CD4-positive, alpha-beta T cell treated with Interleukin-17A for 1 hour (primary cell): ENCODE measurements at places on chromosomes 1 and 21.

- no peak for DNase-seq
Measured at GRCh38 chr1:113684153-113684541, 75.1 kb downstream of the PHTF1 start.

DNA sequence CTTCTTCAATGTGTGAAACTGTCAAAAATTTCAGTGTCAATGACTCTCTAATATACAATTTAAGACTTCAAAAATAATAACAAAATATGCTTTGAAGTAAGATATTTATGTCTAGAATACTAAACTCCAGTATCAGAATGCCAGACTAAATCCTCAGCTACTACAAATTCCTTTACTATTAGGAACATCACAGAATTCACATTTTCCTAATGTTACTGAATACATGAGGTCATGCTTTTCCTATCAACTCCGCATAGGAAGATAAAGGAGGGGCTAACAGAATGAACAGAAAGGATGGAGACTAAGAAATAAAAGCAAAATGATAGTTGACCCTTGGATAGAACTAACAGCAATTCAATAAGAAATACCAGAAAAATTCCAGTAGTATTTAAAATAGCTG lies 292.7 kb downstream of the SDCCAG8 start:
- no peak for DNase-seq

- no peak for DNase-seq
Measured at GRCh38 chr21:36873513-36873912, 93.0 kb downstream of the HLCS start.

GRCh38 chr21:41770901-41771624 lies 4.2 kb upstream of the RIPK4 start:
- no peak for DNase-seq

GRCh38 chr1:228100822-228101613 lies 2.1 kb downstream of the C1orf35 start:
- DNase-seq, result no peak
